ENCODE measurements at places on chromosomes 11 and 22.

GRCh38 chr11:11998091-11998781 lies 10.2 kb downstream of the DKK3 start:
- DNase-seq, result peak; percentile 72

- peak; percentile 20 for DNase-seq
These were observed 26.7 kb downstream of the RRP8 start for GRCh38 chr11:6576471-6577373.

- DNase-seq, result no peak
These were observed 18.8 kb upstream of the PICK1 start for GRCh38 chr22:38038426-38038825.

GRCh38 chr11:72308226-72309073 lies 64.5 kb upstream of the PHOX2A start:
- DNase-seq, result no peak

GRCh38 chr11:2027708-2028107 lies 30.1 kb upstream of the H19 start:
- no peak for DNase-seq

DNA sequence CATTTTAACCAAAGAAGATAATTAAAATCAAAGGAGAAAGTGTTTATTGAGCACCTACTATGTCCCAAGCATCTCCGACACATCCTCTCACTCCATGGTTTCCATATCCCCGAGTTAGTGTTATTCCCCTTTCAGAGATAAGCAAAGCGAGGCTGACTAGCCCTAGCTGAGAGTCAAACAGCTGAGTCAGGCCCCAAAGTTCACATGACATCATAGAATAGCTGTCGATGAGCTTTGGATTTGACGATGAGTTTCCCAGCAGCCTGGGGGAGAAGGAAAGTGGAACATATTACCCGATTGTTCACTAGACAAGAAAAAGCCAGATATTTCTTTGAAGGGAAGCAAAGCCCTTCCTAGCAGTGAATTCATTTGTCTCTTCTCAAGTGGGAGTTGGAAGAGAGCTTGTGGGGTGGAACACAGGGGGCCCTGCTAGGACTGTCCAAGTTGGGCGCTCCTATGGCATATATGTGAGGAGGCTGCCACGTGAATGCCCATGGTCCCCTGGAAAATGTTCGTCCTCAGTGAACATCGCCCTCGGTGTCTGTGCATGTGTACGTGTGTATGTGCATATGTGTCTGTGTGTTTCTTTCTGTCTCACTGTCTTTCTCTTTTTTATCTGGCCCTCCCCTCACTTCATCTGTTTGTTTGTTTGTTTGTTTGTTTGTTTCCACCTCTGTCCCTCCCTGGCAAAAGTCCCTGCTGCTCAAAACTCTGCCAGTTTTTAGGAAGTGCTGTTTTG lies 493 bp upstream of the CYTH4 start:
- DNase-seq, result peak; percentile 98

DNA sequence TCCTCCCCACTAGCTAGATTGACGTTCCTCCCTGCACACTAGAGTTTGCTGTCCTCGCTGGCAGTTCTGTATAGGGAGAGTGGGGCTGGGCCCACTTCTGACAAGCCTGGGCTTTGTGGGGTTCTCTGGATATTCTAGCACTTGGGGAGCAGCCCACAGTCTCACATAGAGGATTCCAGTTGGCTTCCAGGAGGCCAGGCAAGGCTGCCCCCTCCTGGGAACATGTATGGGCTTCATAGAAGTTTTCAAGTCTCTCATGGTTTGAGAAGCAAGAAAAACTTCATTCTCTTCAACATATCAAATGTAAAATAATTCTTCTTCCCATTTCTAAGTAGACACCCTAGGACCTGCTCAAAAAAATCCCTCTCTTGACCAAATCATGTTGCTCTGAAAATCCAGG lies 87.5 kb downstream of the NAV2 start:
- DNase-seq, result no peak

GRCh38 chr11:134483857-134484256 lies 71.8 kb upstream of the B3GAT1 start:
- DNase-seq, result no peak

- peak; percentile 81 for DNase-seq
These were observed 11.8 kb upstream of the MIEF1 start for GRCh38 chr22:39490135-39490798.

DNA sequence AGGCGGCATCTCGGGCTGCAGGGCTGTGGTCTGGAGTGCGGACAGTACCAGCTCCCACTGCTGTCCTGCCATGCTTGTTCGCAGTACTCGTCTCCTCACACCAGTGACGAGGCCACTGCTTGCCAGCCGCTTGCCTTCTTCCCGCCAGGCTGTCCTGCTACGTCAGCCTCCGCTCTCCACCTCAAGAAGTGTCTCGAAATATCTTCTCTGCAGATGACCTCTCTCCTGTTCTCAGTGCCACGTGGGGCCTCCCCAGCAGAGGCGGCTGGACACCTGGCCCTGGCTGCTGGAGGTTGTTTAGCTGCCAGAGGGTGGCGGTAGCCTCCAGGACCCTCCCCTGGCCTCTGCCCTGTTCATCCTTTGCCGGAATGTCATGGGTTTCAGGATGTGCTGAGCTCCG lies 3.1 kb upstream of the CCDC188 start:
- DNase-seq, result no peak

DNA sequence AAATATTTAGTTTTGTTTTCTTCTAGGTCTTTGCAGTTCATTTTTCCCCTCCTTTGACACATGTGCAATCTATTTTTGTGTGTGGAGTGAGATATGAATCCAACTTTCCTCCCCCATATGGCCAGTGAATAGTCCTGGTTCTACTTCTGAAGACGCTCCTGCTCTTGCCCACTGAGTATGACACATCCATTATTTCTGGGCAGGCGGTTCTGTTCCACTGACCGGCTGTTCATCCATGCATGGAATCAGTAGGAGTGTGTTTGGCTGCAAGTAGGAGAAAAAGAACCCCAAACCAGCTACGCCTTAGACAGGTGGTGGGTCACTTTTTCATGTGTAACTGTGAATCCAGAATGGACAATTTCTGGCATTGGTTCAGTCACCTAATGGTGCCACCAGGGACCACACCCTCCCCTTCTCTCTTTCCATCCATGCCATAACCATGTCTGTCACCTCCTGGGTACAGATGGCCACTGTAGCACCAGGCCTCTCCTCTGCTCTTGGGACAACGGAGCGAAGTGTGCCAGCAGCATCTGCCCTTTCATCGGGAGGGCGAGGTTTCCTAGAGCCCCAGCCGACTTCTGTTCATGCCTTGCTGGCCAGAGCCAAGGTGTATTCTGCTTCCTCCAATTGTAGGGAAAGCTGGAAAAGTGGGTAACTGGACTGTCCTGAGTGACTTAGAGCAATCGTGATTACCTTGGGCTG lies 67.4 kb upstream of the SLC22A12 start:
- DNase-seq, result no peak

- DNase-seq, result no peak
These were observed 311.9 kb downstream of the GUCY1A2 start for GRCh38 chr11:106706355-106706754.

- no peak for DNase-seq
These were observed 14.1 kb downstream of the JAM3 start for GRCh38 chr11:134082990-134083389.

DNA sequence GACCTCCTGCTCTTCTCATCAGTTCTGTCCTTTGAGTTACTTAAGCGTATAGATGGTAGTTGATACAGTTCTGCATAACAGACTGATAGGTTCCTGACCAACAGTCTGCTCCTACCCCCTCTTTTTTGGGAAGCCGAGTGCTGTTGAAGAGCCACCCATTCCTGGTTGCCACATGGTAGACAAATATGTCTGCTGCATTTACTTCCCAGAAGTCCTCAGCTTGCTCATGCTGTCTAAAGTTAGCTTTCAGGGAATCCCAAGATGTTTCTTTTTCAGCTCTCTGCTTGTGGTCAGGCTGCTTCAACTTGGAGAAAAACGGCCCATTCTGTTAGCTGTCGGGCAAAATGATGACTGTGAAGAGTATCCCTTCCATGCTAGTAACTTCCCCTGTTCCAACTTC lies 48.7 kb downstream of the C22orf31 start:
- no peak for DNase-seq

DNA sequence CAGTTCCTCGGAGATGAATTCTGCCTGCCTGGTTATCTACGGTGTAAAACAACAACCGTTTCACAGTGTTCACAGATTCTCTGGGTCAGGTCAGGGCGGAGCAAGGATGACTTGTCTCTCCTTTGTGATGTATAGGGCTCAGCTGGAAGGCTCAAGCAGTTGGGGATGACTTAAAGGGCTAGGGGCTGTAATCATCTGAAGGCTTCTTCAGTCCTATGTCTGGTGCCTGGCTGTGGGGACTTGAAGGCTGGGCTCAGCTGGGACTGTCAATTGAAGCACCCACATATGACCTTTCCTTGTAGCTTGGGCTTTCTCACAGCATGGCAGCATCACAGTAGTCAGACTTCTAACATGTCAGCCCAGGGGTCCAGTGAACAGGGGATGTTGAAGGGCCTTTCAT lies 29.3 kb downstream of the EIF3F start:
- no peak for DNase-seq

- no peak for DNase-seq
These were observed 14.1 kb downstream of the SYNGR1 start for GRCh38 chr22:39363751-39364515.

DNA sequence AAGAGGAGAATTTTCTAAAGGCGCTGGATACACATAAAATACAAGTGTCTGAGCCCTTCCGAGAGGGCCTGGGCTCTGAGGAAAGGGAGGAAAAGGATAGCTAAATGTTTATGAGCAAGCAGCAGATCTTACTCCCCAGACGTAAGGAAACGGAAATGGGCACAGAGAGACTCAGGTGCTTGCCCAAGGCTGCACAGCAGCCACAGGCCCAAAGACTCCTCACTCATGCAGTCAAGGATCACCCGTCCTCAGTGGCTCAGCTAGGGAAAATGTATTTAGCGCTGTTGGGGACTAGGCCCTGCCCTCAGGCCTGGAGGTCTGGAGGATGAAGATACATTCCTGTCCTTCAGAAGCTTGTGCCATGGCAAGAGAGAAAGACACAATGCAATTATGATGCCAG lies 107.2 kb upstream of the SYT13 start:
- no peak for DNase-seq

GRCh38 chr22:46432164-46433068 lies 96.9 kb downstream of the TRMU start:
- peak; percentile 55 for DNase-seq

- no peak for DNase-seq
These were observed 53.7 kb downstream of the SGSM3 start for GRCh38 chr22:40423882-40424640.

- no peak for DNase-seq
These were observed 3.4 kb upstream of the SCGB2A2 start for GRCh38 chr11:62266558-62266957.

- DNase-seq, result no peak
These were observed 626 bp upstream of the LIMK2 start for GRCh38 chr22:31211482-31211861.

GRCh38 chr22:36301384-36301828 lies 48.5 kb downstream of the APOL1 start:
- peak; percentile 75 for DNase-seq

- no peak for DNase-seq
These were observed 9.7 kb downstream of the ADORA2A start for GRCh38 chr22:24437091-24437490.

GRCh38 chr11:73323464-73323863 lies 15.4 kb downstream of the ARHGEF17 start:
- no peak for DNase-seq

GRCh38 chr11:11586465-11586864 lies 35.3 kb downstream of the GALNT18 start:
- no peak for DNase-seq

GRCh38 chr11:12854297-12854661 lies 154.8 kb upstream of the RASSF10 start:
- no peak for DNase-seq

DNA sequence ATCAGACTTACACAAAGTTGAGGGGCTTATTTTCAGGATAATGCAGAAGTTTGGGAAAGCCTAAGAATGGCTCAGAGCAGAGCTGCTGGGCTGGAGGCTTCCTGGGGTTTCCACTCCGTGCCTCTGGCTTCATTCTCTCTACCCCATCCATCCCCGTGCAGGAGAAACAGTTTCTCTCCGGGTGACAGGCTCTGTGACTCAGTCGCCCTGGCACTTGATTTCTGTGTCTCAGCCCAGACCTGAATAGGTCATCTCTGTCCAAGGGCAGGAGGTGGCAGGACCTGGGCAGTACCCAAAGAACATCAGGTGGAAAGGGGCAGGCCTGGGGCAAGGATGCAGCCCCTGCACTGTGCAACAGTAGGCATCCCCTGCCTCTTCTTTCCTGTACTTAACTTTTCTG lies 38.4 kb upstream of the RTL6 start:
- no peak for DNase-seq

DNA sequence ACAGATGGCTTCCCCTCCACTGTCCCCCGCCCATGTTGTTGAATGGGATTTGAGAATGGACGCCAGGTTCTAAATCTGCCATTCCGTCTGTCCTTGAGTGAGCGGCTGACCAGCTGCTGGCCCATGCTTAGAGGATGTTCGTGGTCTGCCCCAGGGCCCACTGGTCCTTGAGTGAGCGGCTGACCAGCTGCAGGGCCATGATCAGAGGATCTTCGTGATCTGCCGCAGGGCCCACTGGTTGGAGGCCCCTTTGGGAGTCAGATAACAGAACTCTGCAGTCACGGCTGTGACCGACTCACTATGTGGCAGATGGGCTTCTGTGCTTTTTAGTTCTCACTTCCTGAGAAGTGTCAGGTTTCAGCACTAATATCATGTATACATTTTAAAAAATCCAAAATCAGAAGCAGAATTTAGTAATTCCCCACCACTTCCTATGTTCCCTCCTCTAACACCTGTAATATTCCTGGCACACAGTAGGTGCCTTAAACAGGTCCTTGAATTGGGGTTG lies 54.1 kb downstream of the MICAL3 start:
- DNase-seq, result no peak

GRCh38 chr22:25775531-25775930 lies 33.5 kb downstream of the MYO18B start:
- DNase-seq, result no peak

GRCh38 chr11:109697140-109697843 lies 275.3 kb downstream of the C11orf87 start:
- peak; percentile 61 for DNase-seq

GRCh38 chr11:93573184-93573583 lies 30.0 kb upstream of the SMCO4 start:
- DNase-seq, result no peak

DNA sequence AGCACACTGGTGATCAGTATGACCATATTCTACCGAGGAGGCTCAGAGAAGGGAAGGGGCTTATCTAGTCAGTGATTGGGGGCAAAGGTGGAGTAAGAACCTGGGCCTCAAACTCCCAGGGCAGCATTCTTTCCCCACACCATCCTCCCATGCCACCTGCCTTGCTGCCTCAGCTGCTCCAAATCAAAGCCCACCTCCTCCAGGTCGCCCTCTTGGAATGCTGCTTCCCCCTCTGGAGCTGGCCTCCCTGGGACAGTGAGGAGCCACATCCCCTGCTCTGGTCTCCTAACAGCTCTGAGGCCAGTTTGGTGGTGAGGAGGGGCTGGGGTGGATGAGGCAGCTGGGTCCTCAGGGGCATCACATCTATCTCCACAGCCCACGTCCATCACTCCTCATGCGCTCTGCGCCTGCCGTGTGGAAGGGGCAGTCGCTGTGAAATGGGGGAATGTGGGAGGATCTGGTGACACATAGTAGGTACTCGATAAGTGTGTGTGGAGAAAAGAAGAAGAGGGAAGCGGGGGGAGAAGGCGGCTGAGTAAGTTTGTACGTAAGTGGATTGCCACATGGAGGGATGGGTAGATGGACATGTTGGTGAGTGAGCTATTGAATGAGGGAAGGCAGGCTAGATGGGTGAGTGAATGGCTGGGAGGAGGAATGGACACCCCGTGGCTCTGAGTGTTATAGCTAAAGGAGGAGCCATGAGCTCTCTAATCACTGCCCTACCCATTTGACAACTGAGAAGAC lies 16.1 kb upstream of the ARHGEF17 start:
- peak; percentile 52 for DNase-seq
